ENCODE measurements at places on chromosomes 2 and 18.

GRCh38 chr18:54279477-54280219 is 10.3 kb downstream of the POLI start:
- DNase-seq: no peak

DNA sequence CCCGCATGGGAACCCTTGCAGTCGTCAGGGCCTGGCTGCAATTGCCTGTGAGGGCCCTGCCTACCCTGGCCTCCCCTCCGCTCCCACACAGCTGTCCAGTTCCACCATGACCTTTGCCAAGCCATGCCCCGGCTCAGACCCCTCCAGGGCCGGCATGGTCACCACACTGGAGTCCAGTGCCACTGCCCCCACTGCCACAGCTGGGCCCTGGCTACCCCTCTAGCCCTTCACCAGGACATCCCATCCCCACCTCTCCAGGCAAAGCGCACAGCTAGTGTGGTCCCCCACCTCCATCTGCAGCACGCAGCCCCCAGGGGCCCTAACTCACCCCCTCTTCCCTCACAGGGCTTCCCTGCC is 70.3 kb upstream of the SMAD7 start:
- no peak for DNase-seq

GRCh38 chr2:176189681-176190641 is 1.5 kb downstream of the HOXD1 start:
- no peak for DNase-seq

DNA sequence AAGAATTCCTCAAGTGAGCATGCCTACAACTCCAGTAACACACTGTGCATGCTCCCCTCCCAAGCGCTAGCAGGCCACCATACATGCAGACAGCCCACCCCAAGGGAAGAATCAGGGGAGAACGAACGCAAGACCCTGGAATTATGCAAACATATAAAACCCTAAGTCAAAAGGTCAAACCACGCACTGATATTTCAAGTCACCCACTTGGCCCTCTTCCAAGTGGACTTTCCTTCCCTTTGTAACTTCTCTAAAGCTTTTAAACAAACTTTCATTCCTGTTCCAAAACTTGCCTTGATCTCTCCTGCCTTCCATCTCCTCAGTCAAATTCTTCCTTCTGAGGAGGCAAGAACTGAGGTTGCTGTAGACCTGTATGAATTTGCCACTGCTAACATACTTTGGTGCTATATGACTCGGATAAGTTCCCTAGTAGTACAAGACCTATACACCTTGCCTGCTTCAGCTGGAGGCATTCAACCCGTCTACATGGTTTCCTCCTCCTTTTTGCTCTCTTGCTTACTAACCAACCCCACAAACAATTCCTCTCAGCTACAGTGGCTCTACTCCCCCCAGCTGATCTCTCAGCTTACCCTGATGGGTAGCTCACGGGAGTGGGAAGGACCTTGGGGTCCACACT is 11.1 kb upstream of the RPIA start:
- no peak for DNase-seq

Data from AG04450 (cell line).